ENCODE measurements at places on chromosomes 16 and 17. TPM values are rescaled to one million over a fixed set of nuclear protein-coding genes. Genes with fewer than 3 reads are reported as not detected.

RFFL gene
- polyA plus RNA-seq = 28.9 TPM

LRRC59 gene
- polyA plus RNA-seq = 22.6 TPM

KRTAP17-1 gene
- polyA plus RNA-seq = not detected

TNFRSF17 gene
- 83.0 TPM for polyA plus RNA-seq

DDX42 gene
- polyA plus RNA-seq = 16.2 TPM

CCDC154 gene
- 1.5 TPM for polyA plus RNA-seq

ZG16B gene
- polyA plus RNA-seq = not detected

MAPT gene
- polyA plus RNA-seq = not detected

SDR42E1 gene
- 2.2 TPM for polyA plus RNA-seq

ST6GALNAC1 gene
- polyA plus RNA-seq = 0.44 TPM

ACSM2A gene
- polyA plus RNA-seq = not detected

ADAP2 gene
- polyA plus RNA-seq = 5.0 TPM

SPATA32 gene
- polyA plus RNA-seq = 0.34 TPM
